Activated T-helper 1 cell treated with anti-CD3 and anti-CD28 coated beads, Interleukin-2, amount 50 U/mL, for 16 hours (primary cell): ENCODE measurements at places on chromosomes 13 and 19.

DNA sequence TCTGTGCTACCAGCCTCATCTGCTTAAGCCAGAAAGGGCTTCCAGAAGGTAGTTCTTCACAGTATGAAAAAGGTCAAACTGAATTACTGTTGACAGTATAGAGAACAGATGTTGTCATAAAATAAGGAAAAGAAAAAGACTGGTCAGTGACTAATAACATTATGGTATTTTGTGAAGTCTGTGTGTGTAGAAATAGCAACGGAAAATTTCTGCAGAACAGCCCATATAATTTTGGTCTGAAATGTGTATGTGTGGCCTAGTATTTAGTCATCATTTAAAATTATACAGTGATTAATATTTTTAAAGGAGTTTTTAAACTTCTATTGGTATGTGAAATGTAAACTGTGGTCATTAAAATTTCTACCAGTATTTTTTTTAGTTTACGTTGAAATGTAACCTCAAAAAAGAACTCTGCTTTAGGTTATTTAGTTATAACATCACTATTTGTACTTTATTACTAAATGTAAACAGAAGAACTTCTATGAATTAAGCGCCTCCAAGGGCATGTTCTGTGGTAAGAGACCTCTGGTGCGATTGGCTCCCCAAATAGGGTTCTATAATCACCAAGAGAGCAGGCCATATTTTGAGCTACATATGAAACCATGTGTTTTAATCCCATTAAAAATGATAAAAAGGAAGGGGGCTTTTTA is 3.3 kb upstream of the GPR183 start:
- no peak for DNase-seq

DNA sequence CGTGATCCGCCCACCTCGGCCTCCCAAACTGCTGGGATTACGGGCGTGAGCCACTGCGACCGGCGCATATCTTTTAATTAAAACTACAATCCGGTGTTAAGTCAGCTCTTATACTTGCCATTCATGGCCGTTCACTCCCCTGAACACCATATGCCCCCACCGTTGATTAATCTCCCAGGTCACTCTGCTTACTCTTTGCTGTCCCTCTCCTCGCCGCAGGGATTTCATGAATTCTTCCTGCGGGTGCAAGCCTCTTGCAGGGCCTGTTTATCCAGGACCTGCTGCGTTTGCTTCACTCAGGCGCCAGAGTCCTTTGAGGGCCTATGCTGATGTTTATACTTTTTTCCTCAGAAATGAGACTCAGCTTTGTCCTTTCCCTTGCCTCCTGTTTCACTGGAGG is 996 bp downstream of the ERVV-2 start:
- DNase-seq: no peak

GRCh38 chr13:110454956-110455355 is 106.6 kb downstream of the RAB20 start:
- DNase-seq: no peak

- DNase-seq: no peak
These were observed 25.4 kb upstream of the NANOS2 start for GRCh38 chr19:45939792-45940514.

GRCh38 chr13:113860051-113860664 is 3.7 kb downstream of the GAS6 start:
- DNase-seq: no peak

- DNase-seq: no peak
These were observed 48.2 kb upstream of the CALM3 start for GRCh38 chr19:46552891-46553290.

- DNase-seq: no peak
These were observed 6.1 kb downstream of the CAPN12 start for GRCh38 chr19:38737921-38738737.

- no peak for DNase-seq
These were observed 46.8 kb downstream of the ARHGEF18 start for GRCh38 chr19:7395360-7396066.

DNA sequence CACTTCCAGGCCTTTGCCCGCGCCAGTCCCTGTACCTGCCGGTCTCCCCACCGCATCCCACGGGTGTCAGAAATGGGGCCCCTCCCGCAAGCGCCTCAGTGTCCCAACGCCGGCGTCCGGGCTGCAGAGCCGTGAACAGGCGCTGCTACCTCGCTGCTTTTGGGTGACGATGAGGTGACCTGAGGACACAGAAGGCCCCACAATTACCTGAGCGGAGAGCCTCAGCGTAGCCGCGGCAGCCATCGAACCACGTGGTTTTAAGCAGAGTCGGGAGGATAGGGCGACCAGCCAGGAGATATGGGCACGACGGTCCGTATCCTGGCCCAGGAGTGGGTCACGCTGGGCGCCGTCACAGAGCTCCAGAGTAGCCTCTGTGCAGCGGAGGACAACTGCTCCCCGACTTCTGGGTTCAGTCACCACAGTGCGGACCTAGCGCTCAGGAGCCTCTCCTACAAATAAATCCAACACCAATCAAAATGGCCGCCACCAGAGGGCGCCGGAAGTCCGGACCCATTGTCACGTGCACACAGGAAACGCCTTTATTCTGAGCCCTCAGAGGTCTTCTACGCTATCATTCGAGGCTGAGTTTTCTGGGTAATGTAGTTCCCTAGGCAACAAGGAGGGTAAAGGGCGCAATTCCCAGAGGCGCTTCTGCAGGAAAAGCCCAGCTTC is at the start of gene ZNF814:
ZNF814 (minus strand) TSS at position 478 of the 672 bp plus-strand sequence; CDS start at position 243, 235 bp downstream.
- peak; percentile 69 for DNase-seq

- peak; percentile 70 for DNase-seq
These were observed 2.0 kb upstream of the RNF126 start for GRCh38 chr19:664913-665443.

- no peak for DNase-seq
These were observed 117.6 kb upstream of the SPRY2 start for GRCh38 chr13:80458543-80458942.

- DNase-seq: no peak
These were observed 18.3 kb upstream of the UGGT2 start for GRCh38 chr13:96071504-96071903.

DNA sequence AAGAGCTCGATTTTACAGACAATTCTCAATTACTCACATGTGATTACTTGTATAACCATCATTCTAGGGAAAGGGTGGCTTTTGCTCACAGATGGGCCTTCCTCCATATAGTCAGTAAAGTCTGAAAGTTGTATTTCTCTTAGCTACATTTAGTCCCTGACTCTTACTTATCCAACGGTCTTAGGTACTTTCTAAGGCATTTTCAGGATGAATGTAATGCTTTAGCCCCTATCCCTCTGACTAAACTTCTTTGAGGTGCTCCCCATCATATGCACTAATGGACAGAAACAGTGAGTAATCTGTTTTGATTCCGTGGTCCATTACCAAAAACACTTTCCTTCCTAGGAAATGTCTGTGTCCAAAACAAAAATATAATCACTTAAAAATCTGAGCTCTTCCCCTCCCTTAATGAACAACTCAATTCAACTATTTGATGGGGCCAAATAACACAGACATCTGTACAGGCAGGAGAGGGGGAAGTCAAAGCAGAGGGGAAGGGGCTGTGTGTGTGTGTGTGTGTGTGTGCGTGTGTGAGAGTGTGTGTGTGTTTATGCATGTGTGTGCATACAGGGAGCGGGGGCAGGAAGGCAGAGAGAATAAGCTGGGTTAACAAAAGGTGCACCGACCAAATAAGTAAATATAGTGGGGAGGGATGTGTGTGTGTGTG is 84.9 kb downstream of the USP12 start:
- DNase-seq: no peak

GRCh38 chr19:29259867-29260281 is 46.9 kb upstream of the UQCRFS1 start:
- no peak for DNase-seq

- no peak for DNase-seq
These were observed 154.8 kb downstream of the ABCC4 start for GRCh38 chr13:95146486-95146885.

DNA sequence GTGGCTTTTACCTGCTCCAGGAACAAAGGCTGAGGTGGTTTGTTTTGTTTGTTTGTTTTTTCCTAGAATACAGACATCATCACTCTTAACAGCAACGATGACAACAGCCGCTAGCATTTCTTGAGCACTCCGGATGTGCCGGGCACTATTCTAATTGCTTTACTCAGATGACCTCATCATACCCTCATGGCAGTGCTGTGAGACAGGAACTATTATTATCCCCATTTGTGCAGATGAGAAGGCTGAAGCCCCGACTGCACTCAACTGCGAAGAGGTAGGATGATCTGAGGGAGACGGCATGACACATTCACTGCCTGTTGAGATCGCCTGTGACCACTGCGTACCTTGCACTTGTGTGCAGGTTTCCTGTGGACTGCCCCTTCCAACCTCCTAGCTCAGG is 66.5 kb downstream of the CCDC70 start:
- DNase-seq: no peak

GRCh38 chr19:38564981-38565690 is 52.6 kb downstream of the MAP4K1 start:
- DNase-seq: no peak

DNA sequence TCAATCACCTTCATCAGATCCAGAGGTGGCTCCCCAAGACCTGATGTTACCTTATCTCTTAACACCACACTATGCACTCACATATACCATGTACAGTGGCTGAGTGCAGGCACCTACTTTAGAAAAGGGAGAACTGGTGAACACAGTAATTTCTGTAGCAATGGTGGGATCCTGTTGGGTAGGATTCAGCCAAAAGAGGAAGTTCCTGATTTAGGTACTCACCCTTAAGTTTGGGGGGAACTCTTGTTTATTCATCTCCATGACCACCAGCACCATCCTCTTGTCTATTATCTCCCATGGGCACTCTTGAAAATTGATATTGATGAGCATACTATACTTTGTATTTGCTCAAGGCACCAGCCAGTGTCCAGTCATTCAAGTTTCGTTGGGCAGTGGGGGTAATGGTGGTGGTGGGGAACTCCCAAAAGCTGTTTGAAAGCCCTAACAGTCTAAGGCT is 324.4 kb downstream of the LMO7 start:
- no peak for DNase-seq

- no peak for DNase-seq
These were observed 22.5 kb downstream of the SAFB start for GRCh38 chr19:5645409-5645808.

DNA sequence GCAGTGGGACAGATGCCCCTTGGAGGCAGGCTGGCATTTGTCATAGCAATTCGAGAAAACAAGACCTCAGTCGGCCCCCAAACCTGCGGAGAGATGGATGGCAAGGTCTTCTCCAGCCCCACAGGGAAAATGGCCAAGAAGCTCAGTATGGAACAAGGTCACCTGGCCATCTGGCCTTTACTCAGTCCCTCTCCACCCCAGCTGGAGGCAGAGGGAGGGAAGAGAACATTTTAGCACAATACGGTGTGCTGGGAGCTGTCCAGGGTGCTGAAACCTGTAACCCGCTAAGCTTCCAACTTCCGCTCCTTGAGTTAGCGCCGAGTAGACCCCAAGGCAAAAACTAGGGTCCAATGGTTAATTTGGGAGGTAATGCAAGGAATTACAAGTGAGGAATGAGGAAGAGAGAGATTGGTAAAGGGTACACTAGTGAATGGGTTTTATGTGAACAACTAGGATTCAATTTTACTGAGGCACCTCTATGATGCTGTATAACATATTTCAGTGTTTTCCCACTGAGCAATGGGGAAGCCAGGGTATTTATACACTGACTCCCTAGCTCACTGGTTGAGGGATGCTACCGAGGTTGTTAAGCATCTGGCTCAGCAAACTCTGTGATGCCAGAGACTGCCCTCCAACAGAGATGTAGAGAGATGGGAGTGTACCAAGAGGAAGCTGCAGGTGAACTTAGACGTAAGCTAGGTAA is 64.3 kb downstream of the CACNA1A start:
- no peak for DNase-seq

DNA sequence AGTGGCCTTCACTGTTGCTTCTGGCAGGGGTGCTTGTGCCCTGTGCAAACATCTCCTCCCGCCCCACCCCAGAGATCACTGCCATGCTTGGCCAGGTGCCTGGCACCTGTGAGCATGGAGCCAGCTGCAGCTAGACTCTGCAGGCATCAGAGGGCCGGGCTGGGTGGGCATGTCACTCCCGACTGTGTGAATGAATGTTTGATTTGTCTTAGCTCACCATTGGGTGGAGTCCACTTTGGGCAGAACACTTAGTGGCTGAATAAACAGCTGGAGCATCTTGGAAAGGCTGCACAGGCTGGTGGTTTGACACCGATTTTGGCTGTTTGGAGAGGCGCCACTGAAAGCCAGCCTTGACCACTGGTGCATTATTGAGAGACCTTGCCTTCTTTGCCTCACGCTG is 267.3 kb downstream of the DLEU7 start:
- no peak for DNase-seq
